ENCODE measurements at places on chromosomes 12 and 14.

DNA sequence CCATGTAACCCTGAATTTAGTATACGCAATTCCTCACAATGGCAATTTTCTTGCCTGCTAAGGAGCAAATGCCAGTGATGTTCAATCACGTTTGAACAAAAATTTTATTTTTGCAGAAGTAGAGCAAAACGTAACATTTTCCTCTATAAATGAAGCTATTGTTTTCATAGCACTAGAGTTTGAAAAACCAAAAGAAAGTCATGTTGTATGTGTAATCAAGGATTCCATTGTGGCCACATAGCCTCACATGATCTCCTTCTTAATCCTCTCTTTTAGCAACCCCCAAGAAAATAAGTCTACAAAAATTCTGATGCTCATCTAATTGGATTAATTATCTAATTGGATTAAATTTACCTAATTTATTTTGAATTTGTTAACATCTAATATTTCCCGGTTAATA, 1217.4 kb upstream of the FLRT2 start:
- no peak for DNase-seq

DNA sequence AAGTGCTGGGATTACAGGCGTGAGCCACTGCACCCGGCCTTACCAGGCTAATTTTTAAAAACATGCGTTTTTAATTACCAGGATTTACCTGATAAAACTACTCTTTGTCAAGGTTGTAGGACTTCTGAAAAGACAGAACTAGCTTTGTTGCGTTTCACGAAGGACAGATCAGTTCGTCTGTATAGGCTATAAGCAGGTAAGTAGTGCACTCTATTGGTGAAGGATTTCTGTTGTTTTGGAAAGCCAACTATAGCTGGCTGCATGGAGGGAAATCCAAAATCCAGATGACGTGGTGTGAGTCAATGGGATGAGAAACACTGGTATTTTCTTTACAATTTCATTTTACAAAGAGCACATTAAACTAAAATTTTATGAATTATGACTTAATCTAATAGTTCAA, 14.6 kb downstream of the GNPNAT1 start:
- DNase-seq: no peak

- no peak for DNase-seq
These were observed 3.2 kb upstream of the VDR start for GRCh38 chr12:47907851-47908454.

DNA sequence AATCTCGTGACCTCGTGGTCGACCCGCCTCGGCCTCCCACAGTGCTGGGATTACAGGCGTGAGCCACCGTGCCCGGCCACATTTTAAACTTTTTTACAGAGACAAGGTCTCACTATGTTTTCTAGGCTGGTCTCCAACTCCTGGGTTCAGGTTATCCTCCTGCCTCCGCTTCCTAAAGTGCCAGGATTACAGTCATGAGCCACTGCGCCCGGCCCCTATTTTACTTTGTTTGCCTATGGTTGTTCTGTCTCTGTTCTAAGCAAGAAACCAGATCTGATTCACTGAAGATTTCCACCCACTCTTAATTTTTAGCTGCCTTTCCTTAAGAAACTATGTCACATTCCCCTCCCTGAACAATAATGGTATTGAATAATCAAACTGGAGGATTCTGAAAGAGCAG, 38.9 kb upstream of the PSEN1 start:
- DNase-seq: no peak

- DNase-seq: no peak
These were observed 1231.7 kb upstream of the TMEM132C start for GRCh38 chr12:127035011-127035879.

- DNase-seq: no peak
These were observed 33.9 kb upstream of the LIMA1 start for GRCh38 chr12:50317203-50317602.

DNA sequence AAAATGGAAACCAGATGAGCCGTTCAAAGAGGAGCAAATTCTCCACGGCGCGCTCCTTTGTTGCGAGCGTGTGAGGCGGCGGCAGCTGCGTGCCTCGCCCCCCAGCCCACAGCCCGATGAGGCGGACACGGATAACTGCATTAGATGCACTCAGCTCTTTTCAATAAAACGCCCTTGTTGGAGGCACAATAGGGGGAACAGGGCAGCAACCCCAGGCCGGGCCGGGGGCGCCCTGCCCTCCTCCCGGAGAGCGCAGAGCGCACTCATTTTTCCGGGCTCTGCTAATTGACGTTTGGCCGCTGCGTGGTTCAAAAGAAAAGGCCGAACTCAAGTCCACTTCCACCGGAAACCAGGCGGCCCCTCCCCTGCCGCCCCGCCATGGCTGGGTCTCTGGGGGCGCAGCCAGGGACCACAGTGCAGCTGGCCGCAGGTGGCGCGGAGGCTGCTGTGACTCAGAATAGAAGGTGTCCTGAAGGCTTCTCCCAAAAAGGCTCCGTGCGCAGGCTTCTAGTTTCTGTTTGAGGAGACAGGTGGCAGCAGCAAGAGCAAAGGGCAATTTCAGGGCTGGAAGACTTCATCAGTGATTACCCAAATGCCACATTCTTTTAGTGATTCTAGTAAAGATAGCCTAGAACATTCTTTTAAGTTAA, 29.0 kb upstream of the SMOC1 start:
- peak; percentile 3 for DNase-seq

GRCh38 chr12:105861227-105861626, 277.5 kb downstream of the NUAK1 start:
- no peak for DNase-seq

DNA sequence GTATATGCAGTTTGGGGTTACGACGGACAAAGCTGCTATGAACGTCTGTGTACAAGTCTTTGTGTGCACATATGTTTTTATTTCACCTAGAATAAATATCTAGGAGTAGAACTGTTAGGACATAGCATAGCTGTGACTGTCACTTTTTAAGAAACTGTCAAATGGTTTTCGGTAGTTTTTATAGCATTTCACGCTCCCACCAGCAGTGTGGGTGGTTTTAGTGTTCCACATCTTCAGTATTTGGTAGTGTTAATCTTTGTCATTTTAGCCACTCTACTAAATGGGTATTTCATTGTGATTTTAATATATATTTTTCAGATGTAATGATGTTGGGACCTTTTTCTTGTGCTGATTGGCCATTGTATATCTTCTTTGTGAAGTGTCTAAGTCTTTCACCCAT, 109.1 kb upstream of the BCAT1 start:
- no peak for DNase-seq

DNA sequence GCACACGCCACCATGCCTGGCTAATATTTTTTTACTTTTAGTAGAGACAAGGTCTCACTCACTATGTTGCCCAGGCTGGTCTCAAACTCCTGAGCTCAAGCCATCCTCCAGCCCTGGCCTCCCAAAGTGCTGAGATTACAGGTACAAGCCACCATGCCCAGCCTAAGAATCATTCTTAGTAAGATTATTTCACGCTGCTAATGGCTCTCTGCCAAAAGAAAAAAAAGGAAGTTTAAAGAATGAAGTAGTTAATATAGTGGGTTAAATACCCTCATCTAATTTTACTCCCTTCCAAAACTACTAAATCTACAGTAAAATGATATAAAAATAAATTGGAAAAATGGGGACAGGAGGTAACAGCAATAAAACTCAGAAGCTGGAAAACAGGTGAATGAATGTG, 2.6 kb downstream of the ETFRF1 start:
- no peak for DNase-seq

- no peak for DNase-seq
These were observed 1.3 kb upstream of the KCNH5 start for GRCh38 chr14:63046339-63047268.

DNA sequence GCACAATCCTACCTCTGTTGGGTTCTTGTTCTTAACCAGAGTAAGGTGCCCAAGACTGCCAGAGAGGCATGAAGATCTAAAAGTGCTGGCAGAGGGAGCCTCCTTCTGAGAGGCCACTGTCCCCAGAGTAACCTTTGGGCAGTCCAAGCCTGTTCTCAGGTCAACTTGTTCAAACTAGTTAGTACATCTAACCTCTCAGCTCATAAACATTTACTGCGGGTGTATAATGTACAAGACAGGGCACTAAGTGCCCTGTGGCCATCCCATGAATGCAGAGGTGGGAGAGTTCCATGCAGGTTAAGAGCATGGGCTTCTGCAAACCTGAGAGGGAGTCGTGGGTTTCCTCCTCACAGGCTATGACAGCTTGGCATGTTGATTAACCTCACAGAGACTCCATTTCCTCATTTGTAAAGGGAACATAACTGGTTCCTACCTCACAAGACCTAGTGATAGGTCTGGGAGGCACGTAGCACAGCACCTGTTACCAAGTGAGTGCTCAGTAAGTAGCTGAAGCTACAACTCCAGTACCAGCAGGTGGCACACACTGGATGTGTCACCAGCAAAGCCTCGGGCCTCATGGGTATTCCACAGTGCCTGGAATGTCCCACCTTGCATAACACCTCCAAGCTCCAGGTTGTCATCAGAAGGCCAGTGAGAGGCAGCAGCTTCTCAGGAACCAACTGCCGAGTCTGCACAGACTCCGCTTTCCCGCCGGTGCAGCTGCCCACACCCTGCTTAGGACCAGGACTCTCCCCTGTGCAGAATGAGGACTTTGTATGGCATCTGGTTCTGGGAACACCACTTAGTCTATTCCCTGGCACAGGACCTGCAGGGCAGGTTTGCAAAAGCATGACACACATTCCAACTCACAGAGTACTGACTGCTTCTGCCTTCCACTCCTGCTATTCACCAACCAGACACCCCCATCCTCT, 4.4 kb downstream of the VDR start:
- DNase-seq: no peak

DNA sequence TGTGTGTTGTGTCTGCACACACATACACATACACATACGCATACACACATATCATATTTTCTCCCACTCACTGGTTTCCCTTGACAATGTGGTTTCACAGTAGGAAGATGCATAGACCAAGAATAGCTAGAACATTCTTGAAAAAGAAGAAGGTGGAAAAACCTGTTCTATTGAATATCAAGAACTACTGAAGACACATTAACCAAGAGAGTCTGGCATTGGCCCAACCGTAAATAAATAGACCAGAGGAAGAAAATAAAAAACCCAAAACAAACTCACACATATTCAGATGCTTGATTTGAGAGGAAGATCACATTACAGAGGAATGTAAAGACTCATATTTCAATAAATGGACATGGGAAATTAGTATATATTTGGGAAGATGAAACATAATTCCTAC, 311.3 kb downstream of the FOXG1 start:
- no peak for DNase-seq

DNA sequence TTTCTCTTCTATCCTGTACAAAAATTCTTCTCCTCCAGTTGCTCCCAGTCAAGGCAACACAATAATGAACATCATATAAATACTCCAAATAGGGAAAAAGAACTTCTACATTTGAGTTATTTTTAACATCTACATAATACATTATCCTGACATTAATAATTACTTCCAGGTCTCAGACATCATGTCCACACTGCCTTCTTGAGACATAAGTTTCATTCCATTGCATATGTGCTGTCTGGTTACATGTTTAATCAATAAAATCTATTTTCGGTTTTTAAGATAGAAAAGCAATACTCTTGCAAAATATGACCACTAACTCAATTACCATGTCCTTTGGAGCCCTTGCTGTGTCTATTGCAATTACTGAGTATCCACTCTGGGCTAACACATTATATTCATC, 881.9 kb downstream of the GALC start:
- DNase-seq: no peak

DNA sequence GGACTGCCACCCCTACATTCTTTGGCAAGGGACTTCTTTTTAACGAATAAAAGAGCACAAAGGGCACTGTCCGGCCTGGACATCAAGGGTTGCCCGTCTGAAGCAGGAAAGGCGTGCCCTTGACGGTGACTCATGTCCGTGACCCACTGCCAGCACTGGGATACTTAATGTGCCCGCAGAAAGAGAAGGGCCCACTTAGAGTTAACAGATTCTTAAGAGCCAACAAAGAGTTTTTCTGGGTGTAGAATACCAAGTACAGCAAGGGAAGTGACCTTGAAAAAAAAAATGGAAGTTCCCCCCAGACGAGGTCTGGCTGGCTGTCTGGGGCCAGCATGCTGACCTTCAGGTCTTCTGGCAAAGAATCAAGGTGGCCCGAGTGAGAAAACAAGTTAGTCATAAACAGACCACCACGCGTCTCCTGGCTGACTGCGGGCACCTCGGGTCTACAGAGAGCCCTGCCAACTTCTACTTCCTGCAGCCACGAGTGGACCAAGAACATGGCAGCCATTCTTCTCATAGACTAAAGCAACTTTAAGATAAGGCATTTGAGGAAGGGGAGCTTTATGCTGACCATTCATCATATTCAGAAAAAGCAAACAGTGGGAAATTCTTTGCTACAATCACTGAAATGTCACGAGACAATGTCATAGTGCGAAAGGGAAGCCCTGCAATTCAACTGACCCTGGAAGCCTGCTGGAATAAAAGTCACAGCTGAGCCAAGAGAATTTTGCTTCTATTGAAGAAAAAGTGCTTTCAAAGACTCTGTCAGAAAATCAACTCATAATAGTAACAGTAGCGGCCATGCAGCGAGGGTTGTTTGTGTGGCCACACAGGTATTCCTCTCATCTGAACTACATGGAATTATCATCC, 10.5 kb upstream of the SELPLG start:
- peak; percentile 70 for DNase-seq

DNA sequence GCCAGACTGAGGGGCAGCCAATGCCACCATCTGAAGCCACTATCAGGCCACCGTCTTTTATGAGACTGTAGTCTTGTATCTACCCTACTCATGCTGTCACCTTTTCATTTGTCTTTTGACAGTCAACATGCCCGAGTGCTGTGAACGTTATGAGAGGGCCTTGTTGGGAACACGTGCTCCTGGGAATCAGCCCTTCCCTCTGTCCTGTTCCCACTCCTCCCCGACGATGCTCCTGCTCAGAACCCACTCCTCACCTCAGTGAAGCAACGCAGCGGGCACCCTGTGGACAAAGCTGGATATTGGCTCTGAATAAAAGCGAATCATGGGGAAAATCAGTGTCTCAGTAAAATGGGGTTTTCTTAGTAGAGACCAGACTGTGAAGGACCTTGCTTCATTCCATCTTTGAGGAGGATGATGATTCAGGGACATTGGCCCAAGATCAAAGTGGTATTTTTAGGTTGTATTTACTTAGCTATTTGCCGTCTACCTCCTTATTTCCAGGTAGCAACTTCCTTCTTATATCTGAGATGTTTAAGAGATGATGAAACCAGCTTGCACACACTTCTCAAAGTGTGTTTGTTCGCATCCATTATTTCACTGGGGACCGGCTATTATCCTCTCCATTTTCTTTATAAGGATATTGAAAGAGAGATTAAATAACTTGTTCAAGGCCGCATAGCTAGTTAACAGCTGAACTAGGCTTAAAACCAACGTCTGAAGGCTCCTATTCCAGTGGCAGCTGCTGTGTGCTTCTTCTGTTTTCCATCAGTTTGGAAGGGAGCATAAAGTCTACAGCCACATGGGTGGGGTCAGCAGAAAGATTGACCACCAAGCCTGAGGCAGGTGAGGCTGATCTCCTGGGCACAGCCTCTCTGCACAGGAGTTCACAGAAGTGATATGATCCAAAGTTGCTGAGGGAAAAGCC, 43.9 kb upstream of the CTDSP2 start:
- DNase-seq: peak; percentile 34

GRCh38 chr12:11412731-11413130, 17.4 kb upstream of the PRB2 start:
- DNase-seq: no peak
